ENCODE measurements at places on chromosomes 4 and X. TPM values are rescaled to one million over a fixed set of nuclear protein-coding genes. Genes with fewer than 3 reads are reported as not detected.

DNA sequence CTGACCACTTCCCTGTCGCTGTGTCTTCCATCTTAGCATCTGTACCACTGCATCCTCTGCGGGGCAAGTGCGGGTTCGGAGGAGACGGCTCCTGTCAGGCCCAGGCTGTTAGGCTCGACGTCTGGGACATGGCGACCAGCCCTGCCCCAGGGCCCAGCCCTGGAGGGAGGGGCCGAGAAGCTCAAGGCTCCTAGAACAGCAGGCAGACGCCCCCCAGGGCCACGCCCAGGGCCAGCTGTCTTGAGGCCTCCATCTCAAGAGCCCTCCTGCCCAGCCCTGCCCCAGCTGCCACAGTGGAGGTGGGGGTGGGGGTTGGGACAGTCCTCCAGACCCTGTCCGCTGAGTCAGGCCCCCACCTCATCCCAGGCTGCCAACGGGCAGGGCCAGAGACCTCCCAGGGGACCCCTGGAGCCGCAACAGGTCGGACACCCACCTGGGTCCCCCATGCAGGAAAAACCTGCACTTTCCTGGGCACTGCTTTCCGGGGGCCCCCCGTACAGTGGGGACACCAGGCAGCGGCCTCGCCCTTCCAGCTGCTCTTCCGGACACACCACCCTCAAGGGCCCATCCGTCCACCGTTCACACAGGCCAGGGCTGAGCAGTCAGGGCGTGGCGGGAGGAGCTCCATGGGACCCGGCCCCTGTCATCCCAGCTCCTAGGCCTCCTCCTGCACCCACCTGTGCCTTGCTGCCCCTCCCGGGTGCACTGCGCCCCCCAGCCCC is 83.1 kb downstream of the FAM53A start:
- no peak for DNase-seq

DNA sequence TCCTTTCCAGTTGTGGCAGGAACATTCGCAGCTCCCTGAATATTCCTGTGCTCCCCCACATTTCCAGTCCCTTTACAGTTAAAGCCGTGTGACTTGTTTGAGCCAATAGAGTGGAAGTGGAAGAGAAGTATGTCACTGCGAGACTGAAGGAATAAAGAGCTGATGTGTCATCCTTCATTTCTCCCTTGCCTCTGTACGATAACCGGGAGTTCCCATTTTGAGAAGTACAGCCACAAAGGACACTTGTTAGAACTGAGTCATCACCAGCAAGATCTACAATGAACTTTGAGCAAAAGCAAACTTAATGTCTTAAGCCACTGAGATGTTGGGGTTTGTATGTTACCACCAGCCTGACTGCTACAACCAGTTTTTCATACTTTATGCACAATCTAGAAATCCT is 92.3 kb downstream of the SPRY1 start:
- no peak for DNase-seq

DNA sequence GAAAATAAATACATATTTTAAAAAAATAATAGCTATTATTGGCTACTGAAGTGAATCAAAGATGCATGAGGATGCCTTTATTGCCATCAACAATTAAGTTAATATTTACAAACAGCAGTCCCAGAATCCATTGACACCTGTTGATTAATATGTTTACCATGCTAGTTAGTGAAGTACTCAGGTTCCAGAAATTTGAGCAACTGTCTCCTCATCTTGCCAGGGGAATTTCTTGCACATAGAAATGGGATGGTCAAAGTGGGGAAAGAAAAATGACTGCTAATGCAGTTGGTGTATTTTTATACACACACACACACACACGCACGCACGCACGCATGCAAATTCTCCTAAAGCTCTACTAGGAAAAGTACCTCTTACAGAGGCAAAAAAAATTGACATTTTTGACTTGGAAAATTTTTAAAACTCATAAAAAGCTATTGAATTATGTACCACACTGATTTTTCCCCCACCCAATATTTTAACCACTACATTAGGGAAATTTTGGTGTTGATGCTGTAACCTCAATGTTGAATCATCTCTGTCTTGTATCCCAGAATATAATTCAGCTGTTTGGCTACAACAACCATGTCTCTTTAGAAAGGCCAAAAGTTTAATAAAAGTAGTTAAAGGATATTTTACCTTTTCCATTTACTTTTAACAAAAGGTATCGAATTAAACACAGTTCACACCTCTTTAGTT is 105.3 kb upstream of the TMEM150C start:
- no peak for DNase-seq

DNA sequence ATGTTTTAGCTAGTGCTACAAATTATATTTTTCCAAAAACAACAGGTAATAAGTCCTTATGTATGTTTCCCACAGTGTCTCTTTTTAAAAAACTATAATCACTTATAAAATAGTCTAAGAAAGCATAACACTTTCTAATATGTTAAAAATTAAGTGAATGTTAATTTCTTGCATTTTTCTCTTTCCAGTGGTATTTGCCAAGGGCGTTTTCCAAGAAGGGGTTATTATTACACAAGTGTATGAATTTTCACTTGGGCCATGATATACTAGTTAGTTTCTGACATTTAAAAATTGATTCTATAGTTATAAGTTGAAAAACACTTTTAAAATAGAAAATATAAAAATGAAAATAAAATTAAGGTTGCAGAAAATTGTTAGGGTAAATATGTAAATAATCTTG is 74.6 kb downstream of the ARSJ start:
- DNase-seq: no peak

TMPRSS11F gene
- polyA plus RNA-seq: not detected

GATA1 gene
- 0.37 TPM for polyA plus RNA-seq

TRPC5OS gene
- 0.21 TPM for polyA plus RNA-seq

Measured in muscle of arm (tissue), 14 donors.